Activated CD4-positive, alpha-beta T cell treated with anti-CD3 and anti-CD28 coated beads, Interleukin-2, amount 50 U/mL, for 48 hours (primary cell): ENCODE measurements at places on chromosomes 7 and 10.

GRCh38 chr10:120971671-120972070 is 120.5 kb downstream of the WDR11 start:
- no peak for DNase-seq

DNA sequence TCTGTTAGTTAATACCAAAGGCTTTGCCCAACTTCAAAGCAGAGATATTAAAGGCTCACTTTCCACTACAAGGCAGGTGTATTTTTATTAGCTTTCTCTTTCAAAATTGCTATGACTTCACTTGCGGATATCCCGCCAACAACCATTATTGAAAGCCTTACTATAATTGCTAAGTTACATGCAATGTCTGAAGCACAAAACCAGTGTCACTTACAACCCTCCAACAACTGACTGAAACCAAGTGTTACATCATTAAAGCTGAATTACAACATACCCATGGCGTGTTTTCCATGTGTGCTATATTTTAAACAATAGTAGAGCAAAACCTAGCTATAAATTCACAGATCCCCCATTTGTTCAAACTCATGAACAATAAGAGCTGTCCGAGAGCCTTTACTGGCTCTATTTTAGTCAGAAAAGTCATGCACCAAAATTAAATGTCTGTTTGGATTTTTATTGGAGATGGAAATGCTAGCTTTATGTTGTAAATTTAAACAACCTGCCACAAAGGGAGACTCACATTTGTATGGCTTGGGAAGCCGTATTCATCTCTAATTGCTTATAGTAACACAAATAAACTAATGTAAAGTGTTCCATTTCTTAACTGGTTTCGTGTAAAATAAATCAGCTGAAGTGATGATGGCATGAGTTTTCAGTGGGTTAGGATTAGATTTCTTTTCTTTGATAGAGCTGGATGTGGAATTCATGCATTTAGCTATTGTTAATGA is 227.1 kb downstream of the AGMO start:
- no peak for DNase-seq

DNA sequence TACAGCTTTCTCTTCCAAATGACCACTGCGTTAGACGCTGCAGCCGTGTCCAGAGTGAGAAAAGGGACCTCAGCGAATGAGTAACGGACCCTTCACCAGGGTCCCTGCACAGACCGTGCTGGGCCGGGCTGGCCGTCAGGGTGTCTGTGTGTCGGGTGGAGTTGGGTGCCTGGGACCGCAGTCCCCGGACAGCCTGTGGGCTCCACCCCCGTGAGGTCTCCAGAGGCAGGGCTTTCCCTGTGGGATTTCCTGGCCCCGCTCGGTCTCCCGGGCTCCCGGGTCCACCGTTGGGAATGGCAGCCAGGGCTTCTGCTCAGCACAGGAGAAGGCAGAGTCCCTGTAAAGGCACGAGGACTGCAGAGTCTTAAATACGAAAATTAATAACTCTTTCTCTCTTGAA is 509.7 kb downstream of the TCERG1L start:
- DNase-seq, result no peak

GRCh38 chr10:13087986-13088618 is 11.9 kb upstream of the OPTN start:
- DNase-seq, result no peak

DNA sequence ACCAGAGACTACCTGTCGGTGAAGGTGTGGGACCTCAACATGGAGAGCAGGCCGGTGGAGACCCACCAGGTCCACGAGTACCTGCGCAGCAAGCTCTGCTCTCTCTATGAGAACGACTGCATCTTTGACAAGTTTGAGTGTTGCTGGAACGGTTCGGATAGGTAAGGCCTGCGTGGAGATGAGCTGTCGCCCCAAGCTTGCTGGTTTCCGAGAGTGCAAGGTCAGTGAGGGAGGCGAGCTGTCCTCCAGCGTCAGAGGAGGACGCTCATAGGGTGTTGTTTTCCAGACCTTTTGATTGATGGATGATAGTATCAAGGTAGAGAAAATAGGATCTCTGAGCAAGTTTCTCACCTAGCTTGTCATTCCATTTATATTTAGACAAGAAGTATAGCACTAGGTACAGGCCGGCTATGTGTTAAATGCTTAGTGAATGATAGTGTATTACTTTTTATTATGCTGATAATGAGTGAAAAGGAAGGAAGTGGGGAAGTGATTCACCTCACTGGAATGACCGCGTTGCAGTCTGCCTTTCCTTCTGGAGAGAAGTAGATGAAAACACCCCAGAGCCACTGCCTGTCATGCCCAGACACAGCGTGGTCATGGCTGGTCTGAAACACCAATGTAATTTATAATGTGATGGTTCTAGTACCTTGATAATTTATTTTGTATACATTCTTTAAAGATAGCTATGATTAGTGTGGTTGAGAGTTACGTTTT is 33.9 kb downstream of the BNIP3 start:
- no peak for DNase-seq

DNA sequence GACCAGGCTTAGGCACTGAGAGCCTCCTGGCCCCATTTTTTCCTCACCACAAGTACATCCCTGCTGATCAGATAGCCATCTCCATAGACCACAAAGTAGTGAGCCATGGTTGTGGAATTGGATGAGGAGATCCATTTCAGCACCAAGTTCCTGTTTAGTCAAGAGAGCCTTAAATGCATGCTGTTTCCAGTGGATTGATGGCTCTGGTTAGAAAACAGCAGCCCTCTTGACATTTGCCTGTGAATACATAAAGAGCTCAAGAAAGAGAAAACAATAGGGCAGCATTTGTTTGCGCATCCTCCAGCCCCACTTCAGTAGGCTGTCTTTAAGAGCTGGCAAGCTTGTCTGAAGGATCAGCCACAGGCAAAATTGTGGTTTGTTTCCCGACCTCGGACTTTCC is 251.2 kb downstream of the POU6F2 start:
- DNase-seq, result no peak

DNA sequence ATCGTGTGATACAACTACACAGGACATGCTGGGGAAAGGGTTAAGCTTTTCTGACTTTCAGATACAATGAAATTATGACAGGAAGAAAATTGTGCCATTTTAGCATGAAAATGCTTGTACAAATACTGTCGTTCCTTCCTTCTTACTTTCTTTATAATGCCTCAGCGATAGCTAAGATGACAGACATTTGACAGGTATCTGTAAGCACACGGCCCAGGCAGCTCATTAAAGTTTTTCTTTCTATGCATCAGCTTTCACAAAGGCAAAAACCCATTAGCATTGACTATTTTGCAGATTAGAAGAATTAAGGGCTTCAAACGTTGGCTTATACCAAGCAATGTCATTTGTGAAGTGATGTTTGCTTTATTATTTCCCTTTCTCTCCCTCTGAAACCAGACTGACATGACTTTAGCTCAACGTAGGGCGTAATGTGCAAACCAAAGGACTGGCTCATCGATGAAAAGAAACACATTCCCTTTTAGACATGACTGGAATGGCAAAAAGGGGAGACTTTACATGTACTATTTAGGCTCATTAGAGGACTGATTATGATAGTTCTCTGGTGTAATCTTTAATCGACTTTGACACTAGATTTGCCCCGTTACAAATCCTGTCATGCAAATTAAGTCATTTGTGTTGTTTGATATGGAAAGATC is 258.4 kb upstream of the SP8 start:
- no peak for DNase-seq

GRCh38 chr10:13743101-13743693 is 156.4 kb downstream of the PRPF18 start:
- DNase-seq, result no peak

DNA sequence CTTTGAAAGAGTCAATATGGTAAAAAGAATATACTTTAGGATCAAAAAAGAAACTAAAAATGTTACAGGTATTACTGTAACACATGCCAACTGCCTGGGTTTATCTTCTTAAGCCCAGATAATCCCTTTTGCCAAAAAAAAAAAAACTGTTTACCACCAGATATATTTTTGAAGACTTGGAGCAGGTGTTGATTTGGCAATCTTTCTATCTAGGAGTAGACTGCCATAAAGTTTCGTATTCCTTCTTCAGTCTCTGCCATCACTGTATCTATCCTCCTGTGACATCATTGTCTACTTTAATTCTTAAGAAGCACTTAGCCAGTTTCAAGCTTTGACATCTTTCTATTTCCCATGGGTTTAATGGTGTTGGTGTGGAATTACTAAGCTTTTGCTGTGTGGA is 161.0 kb downstream of the ST7 start:
- no peak for DNase-seq

- DNase-seq, result no peak
Observed at GRCh38 chr10:672203-672602, 17.3 kb downstream of the DIP2C start.

- no peak for DNase-seq
Observed at GRCh38 chr7:94406696-94407095, 12.0 kb downstream of the COL1A2 start.

- no peak for DNase-seq
Observed at GRCh38 chr10:74949034-74949832, 122.8 kb downstream of the KAT6B start.

DNA sequence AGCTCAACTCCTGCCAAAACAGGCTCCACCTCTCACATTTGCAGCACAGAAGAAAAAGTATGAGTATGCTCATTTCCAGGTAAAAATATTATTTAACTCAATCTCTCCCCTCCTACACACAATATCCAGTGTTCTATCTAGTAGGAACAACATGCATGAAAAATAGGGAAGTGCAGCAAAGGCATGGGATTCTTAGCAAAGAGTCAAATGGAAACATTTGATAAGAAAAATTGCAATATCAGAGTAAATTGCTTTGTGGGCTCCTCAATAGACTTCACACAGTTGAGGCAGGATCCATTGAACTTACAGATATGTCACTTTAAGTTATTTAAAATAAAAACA is 150.9 kb downstream of the ANK3 start:
- DNase-seq, result no peak

- DNase-seq, result no peak
Observed at GRCh38 chr10:63318491-63318890, 147.3 kb downstream of the JMJD1C start.

GRCh38 chr7:150999497-151000230 is 8.8 kb downstream of the NOS3 start:
- no peak for DNase-seq

DNA sequence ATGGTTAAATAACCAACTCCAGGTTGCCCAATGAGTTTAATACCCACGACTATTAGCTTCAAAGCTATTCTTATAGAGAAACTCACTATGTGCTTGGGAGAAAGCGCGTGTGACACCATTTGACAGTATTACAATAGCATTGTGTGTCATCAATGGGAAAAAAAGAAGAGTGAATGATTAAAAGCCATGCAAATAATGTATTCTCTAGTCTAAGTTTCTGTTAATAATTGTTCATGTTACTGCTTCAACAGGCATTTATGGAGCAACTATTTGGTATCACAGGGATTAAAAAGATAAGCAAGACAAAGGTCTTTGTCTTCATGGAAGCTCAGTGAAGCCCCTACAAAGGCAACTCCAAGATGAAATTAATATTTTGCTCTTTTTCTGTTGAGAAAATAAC is 47.2 kb downstream of the CAV1 start:
- no peak for DNase-seq

DNA sequence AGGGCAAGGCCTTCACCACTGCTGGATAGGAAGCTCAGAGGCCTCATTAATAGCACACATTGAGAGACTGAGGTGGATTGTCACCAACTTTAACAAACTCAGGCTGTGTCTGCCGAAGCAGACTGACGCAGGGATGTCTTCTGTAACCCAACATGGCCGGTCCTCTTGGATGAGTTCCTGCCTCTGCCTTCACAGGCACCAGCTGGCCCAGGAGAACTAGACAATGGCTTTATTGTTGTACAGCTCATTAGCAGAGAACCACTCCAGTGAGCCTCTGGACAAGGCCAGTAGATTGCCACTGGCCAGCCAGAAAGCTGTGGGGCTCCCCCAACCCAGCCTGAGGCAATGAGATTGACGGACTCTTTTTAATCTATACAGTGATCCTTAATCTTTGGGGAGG is 9.4 kb downstream of the NODAL start:
- DNase-seq, result no peak

DNA sequence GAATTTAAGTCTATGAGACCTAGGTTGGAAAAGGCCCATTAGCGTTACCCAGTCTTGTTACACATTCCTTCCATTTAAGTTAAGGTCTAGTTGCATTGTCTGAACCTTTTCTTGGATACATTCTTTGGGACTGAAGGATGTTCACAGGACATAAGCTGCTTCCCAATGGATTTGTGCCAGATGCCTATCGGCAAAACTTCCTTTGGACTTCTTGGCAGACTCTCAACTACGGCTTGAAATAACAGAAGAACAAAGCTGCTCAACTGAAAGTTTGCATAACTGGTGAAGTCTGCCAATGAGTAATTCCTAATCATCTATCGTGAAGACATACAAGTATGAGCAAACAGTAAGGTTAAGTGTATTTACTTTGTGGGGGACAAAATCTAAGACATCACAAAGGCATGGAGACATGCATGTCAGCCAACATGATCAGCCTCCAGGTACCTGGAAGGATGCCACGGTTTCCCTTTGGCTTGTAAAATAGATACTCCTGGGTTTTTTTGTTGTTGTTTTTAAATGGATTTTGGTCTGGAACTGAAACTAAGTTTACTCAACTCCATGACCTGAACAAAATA is 35.4 kb downstream of the MALSU1 start:
- DNase-seq, result no peak

DNA sequence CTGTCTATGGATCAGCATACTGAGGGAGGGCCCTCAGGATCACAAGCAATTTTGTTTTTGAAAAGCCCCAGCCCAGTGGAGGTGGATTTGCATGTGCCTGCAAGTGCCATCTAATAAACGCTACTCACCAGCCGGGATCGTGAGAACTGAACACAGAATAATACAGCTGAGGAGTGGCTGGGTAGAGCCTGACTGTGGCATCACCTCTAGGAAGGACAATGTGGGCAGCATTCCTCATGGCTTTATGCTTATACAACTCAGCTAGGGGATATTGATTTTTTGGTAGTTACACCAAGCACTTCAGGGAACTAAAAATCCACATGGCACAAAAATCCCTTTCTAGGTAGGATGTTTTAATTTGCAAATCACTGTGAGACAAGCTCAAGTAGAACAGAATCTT is 72.7 kb upstream of the PALS2 start:
- no peak for DNase-seq

- DNase-seq, result no peak
Observed at GRCh38 chr7:149735779-149736477, 37.5 kb downstream of the ZNF467 start.

GRCh38 chr10:67079126-67079525 is 153.3 kb downstream of the LRRTM3 start:
- DNase-seq, result no peak

DNA sequence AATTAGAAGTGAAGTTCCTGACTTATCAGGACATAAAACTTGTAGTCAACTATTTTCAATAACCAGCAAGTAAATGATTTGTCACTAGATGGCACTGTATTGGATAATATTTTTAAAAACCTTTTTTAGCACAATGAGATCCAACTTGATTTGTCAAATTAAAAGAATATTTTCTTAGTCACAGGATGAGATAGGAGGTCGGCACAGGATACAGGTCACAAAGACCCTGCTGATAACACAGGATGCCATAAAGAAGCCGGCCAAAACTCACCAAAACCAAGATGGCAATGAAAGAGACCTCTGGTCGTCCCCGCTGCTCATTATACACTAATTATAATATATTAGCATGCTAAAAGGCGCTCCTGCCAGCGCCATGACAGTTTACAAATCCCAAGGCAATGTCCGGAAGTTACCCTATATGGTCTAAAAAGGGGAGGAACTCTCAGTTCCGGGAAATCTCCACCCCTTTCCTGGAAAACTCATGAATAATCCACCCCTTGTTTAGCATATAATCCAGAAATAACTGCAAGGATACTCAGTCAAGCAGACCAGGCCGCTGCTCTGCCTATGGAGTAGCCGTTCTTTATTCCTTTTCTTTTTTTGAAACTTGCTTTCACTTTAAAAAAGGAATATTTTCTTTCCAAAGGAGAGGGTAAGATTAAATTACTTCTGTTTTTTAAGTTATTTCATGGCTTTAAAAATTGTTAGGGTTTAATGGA is 255.7 kb upstream of the MKLN1 start:
- no peak for DNase-seq
